ENCODE measurements at places on chromosomes 5 and 9.

DNA sequence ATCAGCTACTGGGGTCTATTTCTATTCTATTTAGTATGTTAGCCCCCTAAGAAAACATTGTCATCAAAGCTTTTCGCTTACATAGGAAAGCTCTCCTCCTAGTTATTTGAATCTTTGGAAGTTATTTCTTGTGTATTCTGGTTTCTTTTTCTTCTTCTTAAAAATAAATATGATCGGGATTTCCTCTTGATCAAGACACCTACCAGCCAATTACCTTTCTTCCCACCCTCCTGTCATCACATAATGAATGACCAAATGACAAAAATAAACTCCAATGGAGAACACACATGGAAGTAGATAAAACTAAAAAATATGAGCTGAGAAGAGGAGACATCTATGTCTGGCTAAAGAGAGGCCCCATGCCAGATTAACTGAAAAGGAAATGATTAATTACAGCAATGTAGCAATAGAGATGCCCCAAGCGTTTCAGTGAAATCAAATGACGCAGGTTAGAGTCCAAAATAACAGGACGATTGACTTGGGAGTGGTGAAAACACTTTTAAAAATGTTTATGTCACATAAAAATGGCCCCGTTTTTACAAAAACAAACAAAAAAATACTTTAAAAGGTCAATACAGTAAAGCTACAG, 59.5 kb upstream of the PCSK1 start:
- DNase-seq = no peak

GRCh38 chr5:157354800-157355199, 88.9 kb downstream of the CYFIP2 start:
- no peak for DNase-seq

- no peak for DNase-seq
Measured at GRCh38 chr5:35919191-35919590, 19.2 kb downstream of the CAPSL start.

GRCh38 chr9:16031971-16032370, 479.1 kb downstream of the CCDC171 start:
- no peak for DNase-seq

GRCh38 chr9:98808875-98809274, 1.4 kb downstream of the GALNT12 start:
- DNase-seq = no peak

DNA sequence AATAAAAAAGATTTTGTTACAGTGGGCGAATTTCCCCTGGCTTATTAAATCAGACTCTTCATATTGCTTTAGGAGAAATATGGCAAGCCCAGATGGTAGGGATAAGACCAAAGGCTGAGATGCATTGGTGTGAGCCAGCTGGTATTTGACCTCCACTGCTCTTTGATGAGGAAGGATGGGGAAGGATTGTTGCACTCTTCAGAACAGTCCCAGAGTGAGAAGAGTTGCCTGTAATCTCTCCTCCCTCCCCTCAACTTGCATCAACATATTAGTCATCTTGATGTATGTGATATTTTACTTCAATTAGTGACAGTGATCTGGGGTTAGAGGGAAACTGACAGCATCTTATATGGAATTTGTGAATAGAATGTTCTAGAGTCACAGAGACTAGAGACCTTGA, 136.6 kb downstream of the ADAMTS12 start:
- no peak for DNase-seq

GRCh38 chr5:134267366-134268018, 41.6 kb upstream of the PPP2CA start:
- DNase-seq = no peak

DNA sequence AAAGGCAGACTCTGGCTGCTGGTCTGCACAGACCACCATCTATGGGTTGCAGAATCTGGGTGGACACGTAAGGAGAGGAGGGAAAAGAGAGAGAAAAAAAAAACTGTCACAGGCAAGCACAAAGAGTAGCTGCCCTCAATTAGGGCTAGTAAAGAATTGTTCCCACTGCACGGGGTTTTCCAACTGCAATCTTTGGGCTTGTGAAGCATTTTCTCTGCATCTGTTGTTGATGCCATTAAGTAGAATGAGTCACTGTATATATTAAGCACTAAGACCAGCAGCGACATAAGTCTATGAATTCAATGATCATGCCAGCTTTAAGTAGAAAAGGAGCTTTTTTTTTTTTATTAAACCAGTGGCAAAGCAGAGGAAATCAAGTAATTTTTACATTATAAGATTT, 40.2 kb downstream of the MED10 start:
- DNase-seq = no peak

- no peak for DNase-seq
Measured at GRCh38 chr5:137572042-137572695, 73.0 kb upstream of the SPOCK1 start.

DNA sequence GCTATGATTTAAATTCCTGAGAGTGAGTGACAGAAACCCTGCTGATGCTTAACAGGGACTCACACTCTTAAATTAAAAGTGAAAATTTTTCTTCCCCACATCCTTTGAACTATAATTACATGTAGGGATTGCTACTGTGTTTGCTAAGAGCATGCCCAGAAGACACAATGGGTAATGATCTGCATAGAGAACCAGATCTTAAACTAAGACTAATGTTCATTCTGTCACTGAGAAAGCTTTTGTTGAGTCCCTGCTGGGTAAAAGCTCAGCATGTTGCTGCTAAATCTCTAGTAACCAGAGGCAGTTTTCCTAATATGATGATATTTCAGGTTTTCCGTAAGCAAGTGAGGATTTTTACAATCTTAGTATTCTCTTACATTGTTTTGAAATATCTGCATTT, 424.8 kb upstream of the SMC2 start:
- no peak for DNase-seq

GRCh38 chr5:6715271-6715670, 2.0 kb downstream of the TENT4A start:
- no peak for DNase-seq

- DNase-seq = no peak
Measured at GRCh38 chr5:97797994-97798451, 615.0 kb upstream of the RIOK2 start.

- peak; percentile 83 for DNase-seq
Measured at GRCh38 chr5:134079748-134080581, 34.5 kb upstream of the TCF7 start.

- DNase-seq = no peak
Measured at GRCh38 chr5:116650544-116650943, 75.9 kb upstream of the SEMA6A start.

GRCh38 chr5:148615644-148616275, 38.6 kb downstream of the HTR4 start:
- DNase-seq = no peak

DNA sequence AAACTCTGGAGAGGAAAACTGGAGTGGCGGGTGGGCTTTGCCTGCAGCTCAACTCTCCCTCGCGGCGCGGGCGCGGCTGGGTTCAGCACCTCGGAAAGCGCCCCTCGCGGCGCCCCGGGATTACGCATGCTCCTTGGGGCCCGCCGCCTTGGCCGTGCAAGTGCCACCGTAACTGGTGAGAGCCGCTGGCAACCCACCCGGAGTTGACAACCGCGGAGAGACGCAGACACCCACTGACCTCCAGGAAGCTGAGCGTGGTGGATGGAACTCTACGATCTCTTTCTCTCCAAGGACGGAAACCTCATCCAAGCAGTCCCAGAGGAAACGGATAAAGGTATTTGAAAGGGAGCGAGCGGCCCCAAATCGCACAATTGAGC, 194 bp upstream of the RXFP3 start:
- no peak for DNase-seq

GRCh38 chr9:128911529-128912035, 9.2 kb upstream of the PHYHD1 start:
- no peak for DNase-seq

GRCh38 chr9:83967073-83967472, 12.9 kb downstream of the HNRNPK start:
- DNase-seq = no peak

DNA sequence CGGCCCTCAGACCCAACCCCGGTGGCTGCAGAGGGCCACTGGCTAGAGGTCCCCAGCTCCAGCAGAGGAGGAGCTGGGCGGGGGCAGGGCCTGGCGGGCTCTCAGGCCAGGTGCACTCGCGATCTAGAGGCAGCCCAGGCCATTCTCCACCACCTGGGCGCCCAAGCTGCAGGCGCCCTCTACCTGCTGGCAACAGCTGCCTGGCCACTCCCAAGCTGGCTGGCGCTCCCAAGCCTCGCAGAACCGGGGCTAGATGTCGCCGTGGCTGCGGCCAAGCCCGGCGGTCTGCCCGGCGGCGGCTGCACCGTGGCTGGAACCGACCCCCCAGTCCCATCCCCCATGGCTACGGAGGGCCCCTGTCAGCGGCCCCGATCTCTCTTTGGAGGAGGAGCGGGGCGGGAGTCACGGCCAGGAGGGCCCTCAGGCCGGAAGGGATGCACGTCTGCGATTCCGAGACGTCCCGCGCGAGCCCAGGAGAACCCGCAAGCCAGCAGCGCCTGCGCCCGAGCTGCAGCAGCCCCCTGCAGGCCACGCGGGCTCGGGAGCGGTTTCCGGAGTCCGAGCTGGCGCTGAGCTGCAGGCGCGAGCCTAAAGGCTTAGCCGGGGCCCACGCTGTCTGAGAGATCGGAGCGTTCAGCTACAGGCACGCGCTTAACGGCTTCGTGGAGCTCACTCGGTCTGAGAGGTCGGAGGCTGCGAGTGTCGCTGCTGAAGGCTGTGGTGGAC, 44.3 kb upstream of the BICD2 start:
- peak; percentile 39 for DNase-seq

- no peak for DNase-seq
Measured at GRCh38 chr9:117411547-117411946, 3.3 kb downstream of the ASTN2 start.

GRCh38 chr5:28328681-28329080, 1290.3 kb upstream of the CDH9 start:
- no peak for DNase-seq

DNA sequence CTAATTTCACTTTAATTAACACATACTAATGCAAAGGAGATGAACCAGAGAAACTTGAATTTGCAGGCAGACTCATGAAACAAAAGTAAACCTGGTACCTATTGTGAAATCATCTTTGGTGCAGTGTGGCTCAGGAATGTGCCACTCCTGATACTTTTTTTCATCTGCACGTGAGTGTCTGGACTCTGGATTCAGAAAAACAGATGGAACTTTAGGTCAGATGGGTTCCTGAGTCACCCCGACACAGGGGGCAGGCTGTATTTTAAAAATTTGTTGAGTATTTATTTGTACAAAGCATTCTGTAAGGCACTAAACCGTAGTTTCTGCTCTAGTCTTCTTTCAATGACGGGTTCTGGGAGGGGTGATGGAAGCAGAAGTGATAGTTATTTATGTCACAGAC, 52.2 kb upstream of the TUT7 start:
- no peak for DNase-seq

- peak; percentile 70 for DNase-seq
Measured at GRCh38 chr5:156913719-156914370, 49.2 kb downstream of the TIMD4 start.

DNA sequence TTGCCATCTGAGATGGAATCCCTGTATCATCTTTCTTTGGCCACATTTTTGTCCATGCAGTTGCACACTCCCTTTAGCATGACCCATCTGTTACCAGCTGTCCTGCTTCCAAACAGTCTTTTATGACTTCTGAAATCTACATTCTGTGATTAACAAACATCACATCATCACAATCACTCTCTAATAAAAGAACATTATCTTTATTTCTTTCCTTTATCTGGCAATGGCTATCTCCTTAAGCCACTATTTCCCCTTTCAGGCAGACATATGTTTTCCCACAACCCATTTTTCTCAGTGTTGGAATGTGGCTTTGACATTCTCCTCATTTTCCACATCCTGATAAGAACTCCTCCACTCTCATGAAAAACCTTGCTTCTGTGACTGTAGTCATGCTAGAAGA, 141.0 kb downstream of the ST8SIA4 start:
- no peak for DNase-seq

- DNase-seq = peak; percentile 39
Measured at GRCh38 chr5:56128113-56128512, 105.0 kb downstream of the ANKRD55 start.

- peak; percentile 73 for DNase-seq
Measured at GRCh38 chr5:176535101-176535663, 2.0 kb downstream of the RNF44 start.

DNA sequence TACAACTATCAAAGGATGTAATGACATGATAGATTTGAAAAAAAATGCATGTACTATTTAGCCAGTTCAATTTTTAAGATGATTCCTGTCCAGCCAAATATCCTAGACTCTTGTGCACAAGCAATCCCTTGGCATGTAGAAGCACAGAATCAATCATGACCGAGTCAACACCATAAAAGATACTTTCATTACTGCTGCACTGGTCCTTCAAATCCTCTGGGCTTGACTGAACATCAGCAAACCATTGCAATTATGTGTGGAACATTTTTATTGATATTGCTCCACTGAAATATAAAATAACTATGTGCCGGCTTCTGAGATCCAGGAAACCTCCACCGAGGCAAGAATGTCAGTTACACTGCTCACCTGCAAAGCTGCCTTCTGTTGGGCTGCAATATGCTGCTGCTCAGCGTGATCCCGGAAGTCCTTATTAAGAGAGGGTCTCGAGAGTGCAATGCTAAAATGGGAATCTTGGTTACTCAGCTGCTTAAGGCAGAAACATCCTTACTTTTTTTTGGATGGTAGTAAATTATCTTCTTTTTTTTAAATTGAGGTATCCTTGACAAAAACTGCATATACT, 28.7 kb downstream of the INIP start:
- no peak for DNase-seq

- DNase-seq = no peak
Measured at GRCh38 chr9:79735023-79735779, 163.4 kb downstream of the TLE4 start.

- no peak for DNase-seq
Measured at GRCh38 chr5:125032286-125032685, 285.8 kb upstream of the ZNF608 start.

- peak; percentile 87 for DNase-seq
Measured at GRCh38 chr5:40688127-40688761, 8.5 kb downstream of the PTGER4 start.

DNA sequence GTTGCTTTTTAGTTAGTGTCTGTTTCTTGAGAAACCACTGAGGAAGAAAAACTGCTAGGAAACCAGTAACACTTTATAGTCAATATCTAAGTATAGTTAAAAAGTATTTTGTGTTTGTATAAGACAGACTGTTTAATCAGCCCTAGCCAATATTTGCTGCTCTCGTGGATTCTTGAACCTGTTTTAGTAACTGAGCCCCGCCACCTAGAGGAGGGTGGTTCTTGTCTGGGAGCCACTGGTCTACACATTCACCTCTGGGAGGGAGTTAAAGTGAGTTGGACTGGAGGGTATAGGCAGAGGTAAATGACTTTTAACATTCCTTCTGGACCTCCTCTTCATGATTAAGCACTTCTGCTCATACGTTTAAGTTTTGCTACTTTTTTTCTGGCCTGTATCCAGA, 117.2 kb downstream of the SPATA31D1 start:
- DNase-seq = no peak

- no peak for DNase-seq
Measured at GRCh38 chr5:30347858-30348257, 845.6 kb upstream of the CDH6 start.

DNA sequence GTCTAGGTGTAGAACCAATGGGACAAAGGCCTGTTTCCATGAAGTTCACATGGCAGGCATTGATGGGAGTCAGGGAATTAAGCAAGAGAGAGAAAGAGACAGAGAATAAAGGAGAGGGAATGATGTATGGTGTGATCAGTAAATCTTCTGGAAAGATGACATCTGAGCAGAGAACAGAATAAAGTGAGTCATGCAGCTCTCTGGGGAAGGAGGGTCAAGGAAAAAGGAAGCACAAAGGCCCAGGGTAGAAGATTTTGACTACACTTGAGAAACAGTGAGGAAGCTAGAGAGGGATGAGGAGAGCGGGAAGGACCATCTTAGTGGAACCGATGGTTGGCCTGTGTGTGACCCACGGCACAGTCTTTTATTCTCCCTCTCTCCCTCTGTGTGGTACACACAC, 425.9 kb downstream of the SPOCK1 start:
- DNase-seq = no peak

GRCh38 chr9:134825025-134825424, 55.6 kb upstream of the FCN2 start:
- no peak for DNase-seq
